NCI-H1048 (cell line): ENCODE measurements at places on chromosomes 5 and 9.

- DNase-seq: no peak
Observed at GRCh38 chr9:130193103-130193502, 20.9 kb downstream of the NCS1 start.

GRCh38 chr5:163089230-163089629 is 348.2 kb upstream of the CCNG1 start:
- no peak for DNase-seq

DNA sequence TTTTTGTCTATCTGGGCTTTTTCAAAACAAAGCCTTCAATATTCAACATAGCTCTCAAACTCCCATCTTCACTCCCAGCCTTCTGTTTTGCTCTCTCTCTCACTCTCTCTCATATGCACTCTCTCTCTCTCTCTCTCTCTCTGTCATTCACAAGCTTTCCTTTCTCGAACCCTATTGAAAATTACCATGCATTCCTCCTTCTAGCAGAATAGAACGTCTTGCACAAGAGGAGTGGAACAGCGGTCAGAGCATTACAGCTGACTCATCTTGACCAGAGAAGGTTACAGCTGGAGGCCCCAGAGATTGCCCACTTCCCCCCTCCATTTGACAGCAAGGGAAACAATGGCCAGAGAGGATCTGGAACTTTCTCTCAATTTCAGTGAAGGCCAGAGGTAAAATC is 51.0 kb upstream of the LIFR start:
- no peak for DNase-seq

DNA sequence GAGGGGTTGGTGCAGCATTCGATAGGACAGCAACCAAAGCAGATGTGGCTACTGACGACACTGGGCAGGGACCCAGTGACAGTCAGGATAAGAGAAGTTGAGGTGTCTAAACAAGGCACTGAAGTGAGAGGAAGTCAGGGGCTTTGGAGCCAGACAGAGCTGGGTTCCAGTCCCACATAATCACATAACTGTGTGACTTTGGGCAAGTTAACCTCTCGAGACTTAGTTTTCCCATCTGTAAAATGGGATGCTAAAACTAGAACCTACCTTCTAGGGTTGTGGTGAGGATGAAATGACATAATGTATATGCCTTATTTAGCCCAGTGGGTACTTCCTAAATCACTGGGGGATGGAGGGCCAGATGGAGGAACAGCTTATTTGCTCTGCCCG is 3.1 kb downstream of the ANGPTL2 start:
- DNase-seq: no peak

DNA sequence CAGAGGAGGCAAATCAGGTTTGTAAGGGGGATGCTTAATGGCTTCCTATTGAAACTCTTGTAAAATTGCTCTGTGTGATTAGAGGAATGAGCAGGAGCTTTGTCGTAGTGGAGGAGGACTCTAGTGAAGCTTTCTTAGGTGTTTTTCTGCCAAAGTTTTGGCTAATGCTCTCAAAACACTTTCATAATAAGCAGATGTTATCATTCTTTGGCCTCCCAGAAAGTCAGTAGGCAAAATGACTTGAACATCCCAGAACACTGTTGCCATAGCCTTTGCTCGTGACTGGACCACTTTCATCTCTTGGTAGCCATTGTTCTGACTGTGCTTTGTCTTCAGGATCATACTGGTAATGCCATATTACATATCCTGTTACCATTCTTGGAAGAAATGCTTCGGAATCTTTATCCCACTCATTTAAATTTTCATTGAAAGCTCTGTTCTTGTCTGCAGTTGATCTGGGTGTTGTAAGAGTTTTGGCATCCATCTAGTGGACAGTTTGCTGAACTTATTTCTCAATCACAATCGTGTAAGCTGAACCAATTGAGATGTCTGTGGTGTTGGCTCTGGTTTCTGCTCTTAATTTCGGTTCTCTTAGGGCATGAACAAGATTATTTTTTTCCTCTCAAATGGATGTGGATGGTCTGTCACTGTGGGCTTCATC is 187.6 kb downstream of the COMMD10 start:
- no peak for DNase-seq

- DNase-seq: no peak
Observed at GRCh38 chr9:4113711-4114110, 186.2 kb downstream of the GLIS3 start.

DNA sequence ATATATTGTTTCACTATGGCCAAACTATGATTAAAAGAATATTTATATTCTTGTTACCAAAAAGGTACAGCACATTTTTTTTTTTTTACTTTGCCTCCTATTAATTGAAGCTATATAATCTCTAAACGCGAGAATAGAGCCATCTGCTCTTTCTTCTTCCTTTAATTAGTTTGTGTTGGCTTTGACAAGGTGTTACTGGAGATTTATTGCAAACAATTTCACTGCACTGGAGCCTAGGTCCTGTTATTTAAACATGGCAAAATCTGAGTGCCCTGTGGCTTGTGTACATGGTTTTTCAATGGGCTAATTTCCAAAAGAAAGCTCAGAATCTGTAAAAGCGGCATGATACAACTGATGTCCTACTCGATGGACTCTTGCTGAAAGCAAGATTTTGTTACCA is 40.8 kb upstream of the GABRG2 start:
- DNase-seq: no peak

- DNase-seq: no peak
Observed at GRCh38 chr9:131310833-131311554, 21.5 kb downstream of the PLPP7 start.
